ENCODE measurements at places on chromosomes 5 and 9. TPM values are rescaled to one million over a fixed set of nuclear protein-coding genes. Genes with fewer than 3 reads are reported as not detected.

- no peak for DNase-seq
These were observed 141.0 kb downstream of the GABBR2 start for GRCh38 chr9:98567540-98568233.

Gene NMUR2
- 0.09 TPM for polyA plus RNA-seq

Gene ALDOB
- polyA plus RNA-seq, result 0.91 TPM

Gene F2RL2
- polyA plus RNA-seq, result 0.11 TPM

Gene AHRR
- polyA plus RNA-seq, result 0.41 TPM

GRCh38 chr9:118423721-118424120, 719.5 kb downstream of the TLR4 start:
- DNase-seq, result no peak

DNA sequence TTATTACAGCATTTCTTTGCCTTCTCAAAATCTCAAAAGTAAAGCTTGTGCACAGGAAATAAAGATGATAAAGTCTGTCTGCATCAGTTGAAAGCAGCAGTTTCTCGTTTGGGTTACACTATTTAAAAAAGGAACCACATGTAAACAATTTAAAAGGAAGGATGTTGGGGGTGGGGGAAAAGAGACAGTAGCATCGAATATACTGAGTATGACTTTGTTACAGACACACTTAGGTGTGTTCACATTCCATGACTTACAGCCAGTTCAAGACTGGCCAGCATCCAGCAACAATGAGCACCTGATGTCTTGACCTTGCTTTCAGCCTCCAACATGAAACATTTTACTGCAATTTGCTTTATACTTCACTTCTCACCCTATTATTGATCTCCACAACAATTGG, 8.7 kb downstream of the GAPT start:
- no peak for DNase-seq

DNA sequence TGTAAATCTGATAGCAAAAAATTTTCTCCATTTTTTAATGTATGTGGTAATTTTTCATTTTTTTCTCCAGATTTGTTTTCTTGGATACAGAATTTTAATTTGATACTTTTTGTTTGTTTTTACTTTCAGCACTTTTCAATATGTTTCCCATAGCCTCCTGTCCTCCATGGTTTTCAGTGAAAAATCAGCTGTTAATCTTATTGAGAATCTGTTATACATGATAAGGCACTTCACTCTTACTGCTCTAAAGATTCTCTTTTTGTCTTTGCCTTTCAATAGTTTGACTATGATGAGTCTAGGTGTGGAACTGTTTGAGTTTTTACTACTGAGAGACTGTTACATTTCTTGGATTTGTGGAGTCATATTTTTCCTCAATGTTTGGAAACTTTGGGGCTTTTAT, 455.7 kb upstream of the NUDT12 start:
- no peak for DNase-seq

Gene IFNB1
- polyA plus RNA-seq, result not detected

DNA sequence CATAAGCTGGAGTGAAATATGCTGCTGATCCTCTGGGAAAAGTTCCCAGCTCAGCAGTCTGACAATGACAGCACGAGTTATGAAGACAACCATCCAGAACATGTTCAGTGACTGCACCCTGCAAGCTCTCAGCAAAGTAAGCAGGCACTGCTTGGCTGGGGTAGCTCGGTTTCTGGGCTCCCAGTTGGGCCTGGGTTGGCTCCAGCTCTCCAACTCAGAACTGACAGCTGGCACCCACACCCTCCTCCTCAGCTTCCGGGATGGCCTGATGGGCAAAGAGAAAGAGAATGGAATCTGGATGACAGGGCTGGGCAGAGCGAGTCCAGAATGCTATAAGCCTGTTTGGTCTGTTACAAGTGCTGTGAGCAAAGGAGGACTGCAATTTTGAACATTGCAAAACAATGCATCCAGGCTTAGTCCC, 185.0 kb downstream of the CSNK1G3 start:
- peak; percentile 84 for DNase-seq

Gene NPR3
- 12.6 TPM for polyA plus RNA-seq

DNA sequence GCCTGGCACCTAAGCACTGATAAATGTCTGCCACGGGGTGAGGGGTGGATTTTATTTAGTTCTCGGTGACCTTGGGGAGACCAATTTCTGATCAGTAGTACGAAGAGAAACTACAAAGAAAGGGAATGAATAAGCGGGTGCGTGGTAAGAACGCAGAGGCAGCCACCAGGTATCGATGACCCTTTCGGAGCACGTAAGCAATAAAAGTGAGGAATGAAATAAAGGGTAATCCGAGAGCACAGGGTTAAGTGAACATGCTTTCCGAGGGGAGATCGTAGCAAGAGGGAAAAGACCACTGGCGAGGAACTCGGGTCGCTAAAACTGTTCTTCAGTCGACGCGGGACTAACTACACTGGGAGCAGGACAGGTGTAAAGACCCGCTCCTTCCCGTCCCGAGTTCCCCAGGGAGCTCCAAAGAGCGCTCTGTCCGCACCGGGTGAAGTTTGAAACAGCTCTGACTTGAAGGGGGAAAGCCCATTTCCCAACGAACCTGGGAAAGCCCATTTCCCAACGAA, 1.1 kb downstream of the ELOVL7 start:
- DNase-seq, result no peak

DNA sequence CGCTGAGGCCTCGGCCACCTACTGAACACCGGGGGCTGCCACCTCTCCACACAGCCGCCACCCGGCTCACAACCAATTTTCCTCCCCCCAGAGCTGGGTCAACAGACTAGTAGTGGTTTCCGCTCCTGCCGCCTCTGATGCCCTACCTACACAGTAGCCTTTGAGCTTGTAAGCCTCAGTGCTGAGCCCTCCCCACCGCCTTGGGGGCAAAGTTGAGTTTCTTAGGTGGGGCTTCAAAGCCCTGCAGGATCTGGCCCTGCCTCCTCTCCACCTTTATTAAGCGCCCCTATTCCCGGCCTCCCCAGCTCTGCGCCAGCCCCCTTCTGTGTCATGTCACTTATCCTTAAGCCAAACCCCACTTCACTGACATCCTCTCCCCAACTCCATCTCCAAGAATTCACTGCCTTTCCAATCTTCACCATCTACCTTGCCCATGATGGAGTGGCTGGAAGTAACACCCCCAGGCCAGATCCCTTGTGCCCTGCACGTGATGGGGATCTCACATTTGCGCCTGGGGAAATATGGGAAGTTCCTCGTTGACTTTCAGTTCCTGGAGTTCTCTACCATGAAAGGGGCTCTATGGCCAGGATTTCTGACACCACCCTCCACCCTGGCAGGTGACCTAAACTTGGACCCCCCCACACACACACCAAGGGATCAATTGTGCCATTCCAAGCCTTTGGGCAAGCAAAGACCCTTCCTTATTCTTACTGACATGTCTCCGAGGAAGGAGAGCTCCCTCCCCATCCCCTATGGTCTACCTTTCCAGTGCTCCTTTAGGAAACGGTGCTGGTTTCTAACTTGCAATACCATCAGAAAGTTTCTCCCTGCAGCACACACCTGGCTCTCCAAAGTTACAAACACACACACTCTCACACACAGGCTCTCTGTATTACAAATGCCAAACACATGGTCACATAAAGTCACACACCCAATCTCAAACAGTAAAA, 2.7 kb upstream of the CNTFR start:
- peak; percentile 51 for DNase-seq

Gene PCDHA9
- not detected for polyA plus RNA-seq

Gene PCDHGC4
- polyA plus RNA-seq, result 1.3 TPM

Gene RIMOC1
- 7.2 TPM for polyA plus RNA-seq

DNA sequence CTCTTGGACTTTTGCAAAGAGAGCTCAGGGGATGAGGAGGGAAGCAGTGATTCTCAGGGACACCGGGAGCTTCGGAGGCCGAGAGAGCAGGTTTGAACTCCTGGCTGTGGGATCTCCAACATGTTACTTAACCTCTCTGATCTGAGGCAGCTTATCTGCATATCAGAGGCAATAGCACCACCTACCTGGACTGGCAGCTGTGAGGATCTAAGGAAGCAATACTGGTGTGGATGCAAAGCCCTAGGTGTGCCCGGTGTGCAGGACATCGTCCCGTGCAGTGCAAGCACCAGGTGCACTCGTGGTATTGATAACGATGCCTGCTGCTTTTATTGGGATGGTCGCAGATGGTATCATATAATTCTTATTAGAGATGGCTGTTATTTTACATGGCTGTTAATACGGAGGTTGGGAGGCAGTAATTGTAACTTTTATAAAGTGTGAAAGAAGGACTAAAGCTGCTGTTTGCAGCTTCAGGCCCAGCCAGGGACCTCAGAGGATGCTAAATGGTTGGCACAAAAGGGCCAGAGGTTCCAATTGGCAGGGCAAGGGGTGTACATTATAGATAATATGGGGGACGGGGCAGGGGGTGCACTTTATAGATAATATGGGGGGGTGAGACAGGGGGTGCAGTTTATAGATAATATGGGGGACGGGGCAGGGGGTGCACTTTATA, 14.9 kb downstream of the COL5A1 start:
- DNase-seq, result no peak

Data from right cardiac atrium (tissue), 5 donors.